ENCODE measurements at places on chromosomes 11 and 22.

- DNase-seq, result no peak
Observed at GRCh38 chr11:2156416-2157182, 4.4 kb downstream of the INS start.

DNA sequence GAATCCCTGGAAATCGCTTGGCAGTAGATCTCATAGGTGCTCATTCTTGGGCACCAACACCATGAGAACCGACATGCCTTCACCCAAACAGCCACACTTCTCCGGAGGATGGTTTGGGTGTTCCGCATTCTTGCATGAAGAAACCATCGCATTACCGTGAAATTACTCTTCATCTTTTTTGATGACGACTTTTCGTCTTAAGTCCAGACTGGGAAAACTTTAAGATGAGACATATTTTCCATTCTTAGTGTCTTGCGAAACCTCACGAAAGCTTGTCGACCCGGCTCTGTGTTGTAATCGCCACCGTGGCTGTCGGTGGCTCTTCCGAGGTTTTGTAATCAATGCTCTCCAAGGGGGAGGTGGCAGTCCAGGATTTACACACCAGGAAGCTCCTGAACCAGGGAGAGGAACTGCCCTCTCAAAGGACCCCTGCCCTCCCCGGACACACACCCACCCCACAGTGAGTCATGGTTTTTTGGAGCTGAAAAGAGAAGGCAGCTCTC, 1.7 kb downstream of the TOM1 start:
- DNase-seq, result no peak

GRCh38 chr11:67541198-67541597, 18.0 kb upstream of the CABP2 start:
- DNase-seq, result no peak

- DNase-seq, result no peak
Observed at GRCh38 chr11:125225401-125225800, 60.9 kb downstream of the PKNOX2 start.

- DNase-seq, result no peak
Observed at GRCh38 chr11:12128301-12128751, 17.9 kb downstream of the MICAL2 start.

GRCh38 chr11:44950625-44951476, at the start of gene TP53I11:
Gene TP53I11, minus strand, starts transcription at chr11:44950883. Its CDS starts 12,548 bp downstream, at chr11:44938335.
- peak; percentile 66 for DNase-seq

- DNase-seq, result no peak
Observed at GRCh38 chr22:47836957-47837356, 1074.5 kb downstream of the TBC1D22A start.

GRCh38 chr22:35544827-35545226, 4.2 kb downstream of the RASD2 start:
- no peak for DNase-seq

- DNase-seq, result no peak
Observed at GRCh38 chr11:7639643-7640025, 33.7 kb downstream of the CYB5R2 start.

GRCh38 chr11:102345904-102346303, 1.1 kb upstream of the BIRC2 start:
- no peak for DNase-seq

GRCh38 chr22:49643998-49644397, 183.7 kb downstream of the BRD1 start:
- DNase-seq, result no peak

- DNase-seq, result peak; percentile 42
Observed at GRCh38 chr22:20268279-20269012, at the start of gene RTN4R. Gene RTN4R, minus strand, starts transcription at chr22:20268318. Its CDS starts 226 bp downstream, at chr22:20268092.

DNA sequence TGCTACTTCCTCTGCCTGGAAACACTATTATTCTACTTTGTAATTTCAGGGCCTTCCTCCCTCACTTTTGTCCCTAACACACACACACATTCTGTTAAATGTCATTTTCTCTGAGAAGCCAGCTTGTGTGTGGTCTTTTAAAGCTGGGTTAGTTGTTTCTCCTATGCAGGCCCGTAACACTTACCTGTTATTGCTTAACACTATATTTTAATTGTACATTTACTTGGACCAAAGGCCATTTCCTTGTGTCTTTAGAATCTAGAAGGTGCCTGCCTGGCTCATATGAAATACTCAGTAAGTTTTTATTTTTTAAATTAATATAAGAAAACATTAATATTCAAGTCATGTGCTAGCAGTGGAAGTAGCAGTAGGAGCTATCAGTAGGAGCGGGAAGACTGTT, 30.6 kb downstream of the FAR1 start:
- DNase-seq, result no peak

DNA sequence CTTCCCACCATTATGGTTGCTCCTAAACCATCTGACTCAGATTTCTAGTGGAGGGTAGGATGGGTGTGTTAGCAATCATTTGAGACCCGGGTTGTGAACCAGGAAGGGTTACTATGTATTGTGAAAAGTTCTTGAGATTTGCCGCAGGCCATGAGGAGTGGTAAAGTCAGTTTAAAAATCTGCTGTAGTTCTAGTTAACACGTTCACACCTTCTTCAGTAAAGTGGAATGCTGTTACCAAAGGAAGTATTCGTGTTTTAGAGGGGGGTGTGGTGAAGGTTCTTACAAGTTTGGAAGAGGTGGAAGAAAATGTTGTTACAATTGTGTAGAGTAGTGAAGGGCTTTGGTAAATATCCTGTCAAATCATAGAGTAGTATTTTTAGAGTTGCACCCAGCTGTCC, 2.6 kb downstream of the MTMR3 start:
- DNase-seq, result no peak

- no peak for DNase-seq
Observed at GRCh38 chr22:18012531-18012930, 11.8 kb downstream of the MICAL3 start.

DNA sequence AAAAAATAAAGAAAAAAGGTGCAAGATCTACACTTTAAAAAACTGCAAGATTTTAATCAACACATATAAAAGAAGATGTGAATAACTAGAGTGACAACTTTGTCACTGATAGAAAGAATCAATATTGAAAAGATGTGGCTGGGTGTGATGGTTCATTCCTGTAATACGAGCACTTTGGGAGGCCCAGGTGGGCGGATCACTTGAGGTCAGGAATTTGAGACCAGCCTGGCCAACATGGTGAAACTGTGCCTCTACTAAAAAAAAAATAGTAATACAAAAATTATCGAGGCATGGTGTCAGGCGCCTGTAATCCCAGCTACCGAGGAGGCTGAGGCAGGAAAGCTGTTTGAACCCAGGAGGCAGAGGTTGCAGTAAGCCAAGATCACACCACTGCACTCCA, 21.0 kb upstream of the FBLN1 start:
- DNase-seq, result no peak

Measured in stimulated activated CD4-positive, alpha-beta T cell treated with anti-CD3 and anti-CD28 coated beads, Interleukin-15, amount 100 ng/mL, for 48 hours (primary cell).